ENCODE measurements at places on chromosomes 12 and 14.
A peak's percentile ranks its signal among the peaks of the same experiment; 100 is the strongest.

DNA sequence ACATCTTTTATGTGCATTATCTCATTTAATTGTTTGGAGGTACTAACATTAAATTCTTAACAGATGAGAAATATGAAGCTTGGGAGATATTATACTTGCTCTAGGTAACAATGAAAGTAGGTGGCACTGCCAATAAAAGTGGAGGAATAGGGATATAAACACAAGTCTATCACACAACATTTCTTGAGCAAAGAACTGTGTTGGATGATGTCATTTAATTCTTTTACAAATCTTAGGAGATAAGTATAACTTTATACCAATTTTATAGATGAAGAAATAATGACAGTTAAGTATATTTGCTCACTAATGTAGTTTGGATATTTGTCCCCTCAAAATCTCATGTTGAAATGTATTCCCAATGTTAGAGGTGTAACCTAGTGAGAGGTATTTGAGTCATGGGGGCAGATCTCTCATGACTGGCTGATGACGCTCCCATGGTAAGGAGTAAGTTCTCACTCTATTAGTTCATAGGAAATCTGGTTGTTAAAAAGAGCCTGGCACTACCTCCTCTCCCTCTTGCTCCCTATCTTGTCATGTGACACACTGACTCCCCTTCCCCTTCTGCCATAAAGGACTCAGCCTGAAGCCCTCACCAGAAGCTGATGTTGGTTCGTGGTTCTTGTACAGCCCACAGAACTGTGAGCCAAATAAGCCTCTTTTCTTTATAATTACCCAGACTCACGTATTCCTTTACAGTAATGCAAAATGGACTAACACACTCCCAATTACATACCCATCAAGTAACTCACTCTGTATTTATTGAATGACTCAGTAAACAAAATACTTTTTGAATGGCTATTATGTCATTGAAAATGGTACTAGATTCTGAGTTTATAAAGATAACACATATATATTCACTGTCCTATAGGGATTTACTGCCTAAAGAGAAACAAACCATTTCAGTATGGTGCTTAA lies 146.8 kb upstream of the KITLG start:
- DNase-seq: no peak

- no peak for DNase-seq
These were observed 184.7 kb downstream of the CPNE8 start for GRCh38 chr12:38720661-38721060.

DNA sequence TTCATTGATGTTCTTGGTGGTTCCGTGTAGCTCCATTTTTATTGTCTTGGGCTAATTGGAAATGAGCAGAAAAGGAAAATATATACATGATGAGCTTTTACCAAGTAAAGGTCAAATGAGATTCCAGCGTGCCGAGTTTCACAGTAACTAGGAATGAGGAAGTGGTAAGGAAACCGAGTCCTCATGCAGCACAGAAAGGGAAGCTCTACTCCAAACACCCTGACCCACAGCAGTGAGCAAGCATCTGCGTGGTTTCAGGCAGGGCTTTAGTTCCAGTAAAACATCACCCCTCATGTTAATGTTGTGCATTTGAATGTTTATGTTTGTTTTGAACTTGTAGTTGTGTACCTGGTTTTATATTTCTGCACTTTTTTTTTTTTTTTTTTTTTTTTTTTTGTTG lies 208.0 kb downstream of the SLC41A2 start:
- no peak for DNase-seq

- no peak for DNase-seq
These were observed 44.3 kb upstream of the STK38L start for GRCh38 chr12:27199638-27200300.

- no peak for DNase-seq
These were observed 17.6 kb upstream of the RNASE1 start for GRCh38 chr14:20820063-20820904.

- DNase-seq: no peak
These were observed 85.6 kb upstream of the TSPAN8 start for GRCh38 chr12:71243370-71243769.

GRCh38 chr14:68748691-68749090 lies 44.2 kb downstream of the ZFP36L1 start:
- no peak for DNase-seq

GRCh38 chr12:10607885-10608458 lies 5.4 kb downstream of the MAGOHB start:
- no peak for DNase-seq

DNA sequence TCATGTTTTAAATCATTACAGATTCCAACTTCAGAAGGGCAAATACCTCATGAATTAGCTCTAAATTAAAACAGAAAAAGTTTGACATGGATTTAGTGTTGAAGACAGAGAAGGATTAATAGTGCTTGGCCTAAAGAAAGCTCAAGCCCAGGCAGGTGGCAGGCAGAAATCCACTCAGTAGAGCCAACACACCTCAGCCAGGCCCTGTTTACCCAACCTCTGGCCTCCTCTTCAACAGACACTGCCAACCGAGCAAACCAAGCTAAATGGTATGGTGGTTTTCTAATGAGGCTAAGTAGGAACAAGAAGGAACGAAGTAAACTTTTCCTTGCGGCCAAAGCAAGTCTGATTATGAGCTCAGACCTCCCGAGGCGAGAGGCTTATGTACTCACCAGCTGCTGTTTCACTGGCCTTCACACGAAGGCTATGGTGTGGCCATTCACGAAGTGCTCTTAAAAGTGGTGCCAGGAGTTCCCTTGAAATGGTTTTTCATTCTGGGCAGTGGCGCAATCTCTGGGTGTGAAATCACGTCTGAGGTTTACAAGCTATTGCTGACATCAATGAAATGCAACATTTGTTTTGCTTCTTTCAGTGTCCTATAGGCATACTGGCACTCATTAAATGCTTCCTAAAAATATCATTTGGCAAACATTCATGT lies 124.1 kb upstream of the LGR5 start:
- DNase-seq: no peak

DNA sequence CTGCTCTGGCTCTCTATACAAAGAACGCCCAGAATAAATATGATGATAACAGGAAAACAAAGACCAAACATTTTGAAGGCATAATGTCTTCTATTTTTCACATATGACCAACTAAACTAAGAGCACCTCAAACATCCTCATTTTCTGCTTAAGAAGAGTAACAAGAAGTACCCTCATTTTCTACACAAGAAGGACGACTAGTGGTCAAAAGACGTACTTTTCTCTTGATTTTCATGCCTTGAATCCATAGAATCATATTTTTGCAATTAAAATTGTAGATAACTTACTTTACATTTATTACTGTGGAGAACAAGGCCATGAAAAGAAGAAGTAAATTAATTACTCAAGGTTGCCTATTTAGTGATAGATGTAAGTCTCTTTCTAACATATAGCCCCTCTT lies 358.6 kb downstream of the DUSP6 start:
- DNase-seq: no peak

DNA sequence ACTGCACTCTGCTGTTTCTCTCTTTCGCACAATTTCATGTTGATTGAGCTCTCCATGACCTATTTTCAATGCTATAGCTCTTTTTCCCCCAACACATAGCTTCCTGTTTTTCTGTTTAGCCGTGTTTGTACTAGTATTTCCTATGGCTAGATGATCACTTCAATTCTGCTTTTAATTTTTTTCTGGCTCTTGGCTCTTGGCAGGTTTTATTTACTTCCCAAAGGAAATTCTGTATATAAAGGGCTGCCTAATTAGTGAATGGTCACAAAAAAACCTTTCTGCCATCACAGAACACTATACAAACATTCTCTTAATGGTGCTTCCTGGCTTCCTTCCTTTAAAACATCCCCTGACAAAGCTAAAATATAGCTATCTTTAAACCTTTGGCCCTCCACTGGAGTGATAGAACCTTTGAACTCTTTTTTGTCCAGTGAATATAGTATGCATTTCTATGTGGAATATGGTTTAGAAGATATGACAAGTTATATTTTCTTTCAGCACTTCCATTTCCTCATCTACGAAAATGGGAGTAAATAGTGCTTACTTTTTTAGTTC lies 88.2 kb downstream of the RASSF9 start:
- no peak for DNase-seq

DNA sequence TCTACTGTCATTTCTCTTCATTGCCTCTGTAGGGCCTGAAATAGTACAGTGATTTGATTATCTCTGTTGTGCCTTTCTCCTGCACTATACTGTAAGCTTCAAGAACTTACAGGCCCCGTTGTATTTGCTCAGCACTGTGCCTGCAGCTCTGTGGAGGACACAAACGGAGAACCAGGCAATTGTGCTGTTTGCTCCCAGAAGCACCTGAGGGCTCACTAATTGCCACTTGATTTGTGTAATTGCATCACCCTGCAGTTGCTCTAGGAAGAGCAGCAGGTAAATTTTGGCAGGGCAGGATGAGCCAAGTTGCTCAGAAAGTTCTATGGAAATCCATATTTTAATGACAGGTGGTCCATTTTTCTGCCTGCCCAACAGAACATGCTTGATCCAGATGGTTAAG lies 11.6 kb upstream of the KRT82 start:
- DNase-seq: no peak

- peak; percentile 33 for DNase-seq
These were observed 37.8 kb upstream of the ITPR2 start for GRCh38 chr12:26870491-26871419.

DNA sequence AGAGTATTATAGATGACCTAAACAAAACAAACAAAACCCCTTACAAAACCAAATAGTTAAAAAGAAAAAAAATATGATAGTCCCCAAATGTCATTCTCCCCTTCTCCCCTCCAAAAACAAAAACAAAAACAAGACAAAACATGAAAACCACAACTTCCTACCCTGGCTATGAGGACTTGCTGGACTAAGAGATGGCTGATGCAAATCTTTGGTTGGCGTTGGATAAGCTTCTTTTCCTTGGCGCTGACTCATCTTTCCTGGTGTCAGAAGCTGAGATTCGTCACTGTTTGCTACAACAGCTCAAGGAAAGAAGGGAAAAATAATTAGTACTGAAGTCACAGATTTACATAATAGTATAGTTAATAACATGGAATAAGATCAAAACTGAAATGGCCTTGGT lies 102.5 kb upstream of the BBS10 start:
- no peak for DNase-seq

DNA sequence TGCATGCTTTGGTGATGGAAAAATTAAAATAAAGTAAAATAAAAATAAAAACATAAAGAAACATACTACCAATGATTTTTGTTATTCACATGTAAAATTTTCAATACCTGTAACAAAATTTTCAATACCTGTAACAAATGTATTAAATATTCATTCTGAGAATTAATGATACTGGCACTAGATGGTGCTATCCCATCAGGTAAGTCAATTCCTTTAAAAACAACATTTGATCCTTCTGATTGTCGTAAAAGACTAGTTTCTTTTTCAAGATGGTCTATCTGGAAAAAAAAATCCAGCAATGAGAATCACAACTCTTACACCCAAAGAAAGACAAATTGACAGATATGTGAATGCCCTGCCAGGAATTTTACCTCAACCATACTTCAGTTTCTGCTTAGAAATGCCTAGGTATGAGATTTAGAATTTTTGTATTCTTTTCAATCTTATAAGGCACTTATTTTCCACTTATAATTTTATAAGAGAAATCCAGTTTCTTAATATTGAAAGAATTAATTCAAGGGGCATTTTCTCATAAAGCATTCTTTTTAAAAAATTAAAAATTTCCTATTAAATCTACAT lies 30.7 kb downstream of the CEP290 start:
- peak; percentile 0 for DNase-seq

DNA sequence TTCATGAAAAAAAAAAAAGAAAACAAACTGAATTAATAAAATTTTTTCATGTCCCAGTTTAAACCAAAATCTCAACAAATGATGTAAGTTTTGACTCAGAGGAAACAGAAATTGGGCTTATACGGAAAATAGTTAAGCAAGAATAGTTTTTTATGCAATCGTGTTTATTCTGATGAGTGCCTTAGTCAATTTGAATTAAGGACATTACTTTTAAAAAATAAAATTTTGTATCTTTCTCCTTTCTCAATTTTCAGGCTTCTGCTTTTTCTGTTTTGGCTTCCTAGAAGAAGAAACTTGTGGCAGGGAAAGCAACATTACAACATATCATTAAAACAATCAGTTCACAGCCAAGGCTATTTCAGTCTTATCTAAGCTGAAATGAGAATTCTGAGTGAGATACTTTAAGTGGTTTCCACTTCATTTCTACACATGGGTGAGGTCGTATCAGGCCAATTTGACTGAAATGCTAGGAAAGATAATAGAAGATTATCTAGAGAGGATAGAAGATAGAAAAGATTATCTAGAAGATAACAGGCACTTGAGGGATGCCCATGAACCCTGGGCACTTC lies 52.4 kb downstream of the BCL2L14 start:
- DNase-seq: no peak

GRCh38 chr14:104721505-104722431 lies 2.3 kb upstream of the ADSS1 start:
- no peak for DNase-seq

GRCh38 chr14:69152181-69152901 lies 578 bp downstream of the DCAF5 start:
- peak; percentile 61 for DNase-seq

DNA sequence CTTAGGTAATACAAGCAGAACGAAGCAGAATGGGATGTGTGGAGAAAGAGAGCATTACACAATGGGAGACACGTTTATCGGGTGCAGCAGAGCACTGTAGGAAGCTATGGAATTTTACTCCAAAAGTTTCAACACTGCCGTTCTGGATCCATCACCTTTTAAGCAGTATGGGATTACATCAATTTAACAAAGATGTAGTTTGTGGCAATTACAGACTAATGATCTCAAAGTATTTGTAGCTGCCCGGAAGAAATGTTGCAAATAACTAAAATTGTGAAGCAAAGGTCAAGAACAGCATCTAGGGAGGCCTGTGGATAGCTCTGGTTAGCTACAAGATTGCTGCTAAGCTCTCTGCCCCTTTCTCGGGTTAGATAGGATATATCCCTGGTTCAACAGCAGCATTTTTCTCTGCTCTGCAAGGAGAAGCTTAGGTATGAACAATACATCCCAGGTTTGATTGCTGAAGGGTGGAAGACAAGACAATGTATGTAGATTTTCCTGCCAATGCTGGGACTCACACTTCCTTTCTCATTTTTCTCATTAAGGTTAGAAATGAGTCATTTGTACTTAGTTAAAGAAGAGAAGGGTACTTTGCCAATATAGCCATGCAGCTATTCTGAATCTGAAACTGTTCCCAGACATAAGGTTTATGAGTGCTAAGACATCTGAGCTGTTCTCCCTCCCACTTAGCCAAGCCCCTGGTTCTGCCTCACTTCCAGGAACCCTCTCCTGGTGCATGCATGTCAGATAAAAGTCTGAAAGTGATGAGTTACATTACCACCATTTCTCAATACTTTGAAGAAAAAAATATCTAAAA lies 75.0 kb upstream of the HIF1A start:
- DNase-seq: no peak

DNA sequence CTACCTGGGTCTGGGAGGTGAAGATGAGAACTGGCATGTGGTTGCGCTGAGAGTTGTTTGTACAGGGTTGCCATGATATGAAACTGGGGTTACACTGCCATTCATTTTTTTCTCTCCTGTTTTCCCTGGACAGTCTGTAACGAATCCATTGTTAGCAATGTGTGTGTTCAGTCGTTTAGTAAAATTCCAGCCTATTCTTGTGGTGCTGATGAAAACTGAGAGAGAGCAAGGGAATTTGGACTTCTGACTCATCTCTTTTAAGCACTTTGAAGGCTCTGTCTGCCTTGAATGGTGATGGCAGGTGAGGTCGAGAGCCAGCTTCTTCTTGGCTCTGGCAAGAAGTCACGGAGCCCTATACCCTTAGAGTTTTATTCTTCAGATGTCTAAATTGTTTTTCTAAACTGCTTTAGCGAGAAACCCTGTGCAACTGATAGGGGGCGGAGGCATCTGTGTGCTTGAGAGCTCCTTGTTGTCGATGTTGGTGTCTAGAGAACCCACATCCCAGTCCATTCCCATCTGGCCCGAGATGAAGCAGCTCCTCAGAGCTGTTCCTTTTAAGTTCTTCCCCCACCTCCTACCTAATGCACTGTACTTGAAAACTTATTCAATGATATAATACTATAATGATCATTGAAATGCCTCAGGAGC lies 204.4 kb downstream of the TMX1 start:
- no peak for DNase-seq
